ENCODE measurements at places on chromosomes 11 and 22.

DNA sequence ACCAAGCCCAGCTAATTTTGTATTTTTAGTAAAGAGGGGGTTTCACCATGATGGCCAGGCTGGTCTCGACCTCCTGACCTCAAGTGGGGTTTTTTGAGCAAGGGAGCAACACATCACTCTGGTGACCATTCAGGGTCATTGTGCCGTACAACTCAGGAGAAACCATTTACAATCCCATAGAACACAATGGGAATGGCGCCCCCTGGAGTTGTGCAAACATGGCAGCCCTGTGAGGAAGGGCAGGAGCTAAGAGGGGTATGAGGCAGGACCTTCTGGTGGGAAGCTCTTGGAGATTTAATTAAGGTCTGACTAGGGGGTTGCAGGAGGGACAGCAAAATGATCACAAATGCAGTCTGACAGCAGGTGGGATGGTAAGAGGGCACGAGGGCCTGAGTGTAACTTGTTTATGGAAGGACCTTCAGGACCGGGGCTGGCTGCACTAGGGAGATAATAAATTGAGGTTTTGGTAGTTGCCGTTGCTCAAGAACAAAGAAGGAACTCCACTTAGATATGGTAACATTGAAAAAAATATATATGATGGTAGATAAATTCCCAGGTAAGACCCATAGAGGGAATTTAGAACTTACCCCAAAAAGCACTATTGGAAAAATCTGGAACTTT is 9.1 kb upstream of the CSF2RB start:
- DNase-seq = no peak

- DNase-seq = no peak
These were observed 13.1 kb upstream of the OR6T1 start for GRCh38 chr11:123956752-123957151.

DNA sequence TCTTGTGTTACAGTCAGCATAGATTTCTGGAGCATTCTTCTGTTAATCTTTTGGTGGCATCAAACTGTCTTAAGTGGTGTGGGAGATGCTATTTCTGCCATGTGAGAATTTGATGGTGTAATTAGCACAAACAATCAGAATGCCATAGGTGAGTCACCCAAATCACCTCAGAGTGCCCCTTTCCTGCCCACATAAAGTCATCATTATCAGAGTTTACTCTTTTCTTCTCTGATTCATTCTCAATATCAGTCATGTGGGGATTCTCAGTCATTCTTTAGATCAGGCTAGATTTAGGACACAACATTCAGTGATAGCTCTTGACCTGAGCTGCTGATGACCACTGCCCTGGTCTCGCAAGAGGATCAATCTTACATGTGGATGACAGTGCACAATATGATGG is 23.7 kb upstream of the MS4A6A start:
- no peak for DNase-seq

DNA sequence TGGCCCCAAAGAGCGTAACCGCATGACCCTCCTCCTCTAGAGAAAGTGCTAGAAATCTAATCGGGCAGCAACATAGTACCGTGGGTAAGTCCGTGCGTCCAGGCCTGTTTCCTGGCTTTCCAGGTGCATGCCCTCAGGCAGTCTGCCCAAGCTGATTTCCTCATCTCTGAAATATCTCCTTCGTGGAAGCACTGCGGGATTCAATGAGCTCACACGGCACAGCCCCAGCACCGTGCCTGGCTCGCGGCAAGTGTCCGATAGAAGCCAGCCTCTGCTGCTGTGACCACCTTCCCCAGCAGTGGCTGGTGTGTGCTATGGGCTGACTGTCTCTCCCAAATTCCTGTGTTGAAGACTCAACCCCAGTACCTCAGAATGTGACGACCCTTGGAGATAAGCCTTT is 20.7 kb downstream of the RPUSD4 start:
- no peak for DNase-seq

DNA sequence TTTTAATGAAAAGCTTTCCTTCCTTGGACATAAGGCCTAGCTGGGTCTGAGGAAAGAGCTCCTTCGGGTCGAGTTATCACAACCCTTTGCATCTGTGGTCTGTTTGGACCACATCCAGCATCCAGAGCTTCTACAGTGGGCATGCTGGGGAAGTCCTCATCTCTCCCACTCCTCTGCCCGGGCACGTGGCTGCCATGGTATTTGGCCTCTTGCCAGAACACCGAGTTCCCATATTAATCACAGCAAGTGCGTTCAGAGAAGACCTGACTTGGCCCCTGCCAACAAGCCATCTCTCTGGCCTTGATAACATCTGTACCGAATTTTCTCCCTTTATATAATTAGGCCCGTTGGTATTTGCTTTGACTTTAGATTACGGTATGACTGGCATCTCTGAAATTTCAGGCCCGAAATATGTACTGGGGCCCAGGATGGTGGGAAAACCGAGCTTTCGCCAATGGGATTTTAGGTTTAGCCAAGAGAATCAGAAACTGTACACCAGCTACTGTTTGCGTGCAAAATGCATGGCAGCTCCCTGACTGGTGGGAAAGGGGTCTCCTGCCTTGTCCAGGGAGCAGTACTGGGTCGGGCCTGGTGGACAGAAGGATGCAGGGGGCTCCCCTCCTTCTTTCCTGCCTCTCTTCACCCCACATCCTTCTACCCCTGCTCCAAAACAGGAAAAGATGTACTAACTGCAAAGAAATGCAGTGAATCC is 90.0 kb downstream of the MICAL2 start:
- peak; percentile 68 for DNase-seq

- DNase-seq = no peak
These were observed 16.4 kb upstream of the SCGB1A1 start for GRCh38 chr11:62402226-62402959.

GRCh38 chr22:43543522-43544288 is 131.9 kb downstream of the MPPED1 start:
- no peak for DNase-seq

- DNase-seq = no peak
These were observed 4.7 kb downstream of the CD5 start for GRCh38 chr11:61106894-61107470.

DNA sequence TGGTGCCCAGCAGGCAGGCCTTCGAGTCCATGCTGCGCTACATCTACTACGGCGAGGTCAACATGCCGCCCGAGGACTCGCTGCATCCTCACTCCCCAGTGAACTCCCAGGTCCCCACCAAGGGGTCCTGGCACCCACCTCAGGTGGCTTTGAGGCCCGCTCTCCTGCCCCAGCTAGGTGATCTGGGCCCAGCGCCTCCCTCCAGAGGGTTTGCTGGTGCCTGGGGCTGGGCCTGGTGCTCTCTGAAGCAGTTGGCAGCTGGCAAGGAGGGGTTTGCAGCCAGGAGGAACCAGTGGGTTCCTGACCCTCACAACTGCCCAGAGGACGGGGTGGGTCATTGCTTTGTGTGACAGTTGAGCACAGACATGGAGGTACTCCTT is 5.9 kb downstream of the THAP7 start:
- DNase-seq = no peak

DNA sequence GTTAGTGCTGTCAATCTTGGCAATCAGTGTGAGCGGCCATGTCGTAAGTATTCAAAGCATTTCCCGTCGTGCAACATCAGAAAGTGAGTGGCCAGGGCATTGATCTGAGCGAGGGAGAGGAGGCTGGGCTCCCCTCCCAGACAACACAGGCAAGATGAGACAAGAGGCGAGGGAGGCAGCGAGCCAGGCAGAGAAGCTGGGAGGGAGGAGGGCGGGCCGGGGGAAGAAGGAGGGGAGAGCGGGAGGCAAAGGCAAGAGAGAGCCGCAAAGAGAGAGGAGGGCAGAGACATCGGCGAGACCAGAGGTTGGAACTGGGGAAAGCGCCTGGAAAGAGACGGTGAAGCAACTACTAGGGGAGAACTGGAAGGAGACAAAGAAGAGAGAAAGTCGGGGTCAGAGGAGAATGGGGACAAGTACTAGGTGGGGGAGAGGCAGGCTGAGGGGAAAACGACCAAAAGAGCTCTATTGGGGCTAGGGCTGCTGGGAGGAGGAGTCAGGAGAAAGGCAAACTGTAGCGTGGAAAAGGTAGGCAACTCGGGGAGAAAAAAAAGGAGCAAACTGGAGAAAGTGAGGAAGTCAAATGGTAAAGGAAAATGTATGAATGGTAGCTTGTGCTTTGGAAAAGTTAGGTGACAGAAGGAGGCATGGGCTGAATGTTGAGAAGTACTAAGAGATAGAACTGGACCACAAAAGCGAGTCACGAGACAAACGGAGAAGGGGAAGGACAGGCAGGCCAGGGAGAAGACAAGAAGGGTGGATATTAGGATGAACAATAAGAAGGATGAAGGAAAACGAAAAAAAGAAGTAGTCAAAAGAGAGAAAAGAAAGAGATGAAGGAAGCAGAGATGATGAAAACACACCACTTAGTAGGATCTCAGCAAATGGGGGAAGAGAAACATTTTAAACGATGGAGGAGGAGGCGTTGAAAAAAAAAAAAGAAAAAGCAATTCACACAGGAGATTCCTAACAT is 130.5 kb upstream of the C11orf58 start:
- DNase-seq = no peak

DNA sequence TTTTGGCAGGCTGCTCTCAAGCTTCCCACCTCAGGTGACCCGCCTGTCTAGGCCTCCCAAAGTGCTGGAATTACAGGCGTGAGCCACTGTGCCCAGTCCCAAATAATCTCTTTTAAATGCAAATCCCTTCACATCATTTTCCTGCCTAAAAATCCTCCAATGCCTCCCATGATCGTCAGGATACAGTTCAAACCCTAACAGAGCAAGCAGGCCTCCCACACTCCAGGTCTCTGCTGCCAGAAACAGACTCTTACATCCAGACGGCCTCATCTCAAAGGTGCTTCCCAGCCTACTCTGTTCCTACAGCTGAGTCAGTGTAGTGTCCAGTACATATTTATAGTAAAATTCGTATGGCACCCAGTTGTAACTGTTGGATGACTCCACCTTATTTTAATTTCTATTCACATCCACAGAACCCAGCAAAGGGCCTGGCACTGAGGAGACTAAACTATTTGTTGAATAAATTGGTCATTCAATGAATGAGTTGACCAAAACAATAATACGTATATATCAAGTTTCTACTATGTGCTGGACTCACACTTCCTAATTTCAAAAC is 8.2 kb downstream of the SIRT3 start:
- DNase-seq = no peak

DNA sequence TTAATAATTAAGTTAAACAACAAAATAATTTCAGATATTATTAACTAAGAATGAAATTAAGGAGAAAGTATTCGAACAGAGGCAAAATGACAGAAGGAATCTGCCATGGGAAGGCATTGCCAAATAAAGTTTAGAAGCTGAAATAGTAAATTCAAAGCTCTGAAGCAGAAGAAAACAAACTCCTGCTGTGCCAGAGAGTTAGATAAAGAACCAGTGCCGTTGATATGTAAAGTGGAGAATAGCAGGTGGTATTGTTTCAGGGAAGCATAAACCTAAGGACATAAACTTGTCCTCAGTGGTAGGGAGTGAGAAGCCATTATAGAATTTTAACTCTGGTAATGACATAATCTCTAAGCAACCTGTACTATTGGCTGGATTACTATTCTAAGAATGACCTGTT is 2.7 kb upstream of the HBG2 start:
- DNase-seq = no peak

- peak; percentile 83 for DNase-seq
These were observed 63.4 kb downstream of the FLI1 start for GRCh38 chr11:128757235-128757711.

DNA sequence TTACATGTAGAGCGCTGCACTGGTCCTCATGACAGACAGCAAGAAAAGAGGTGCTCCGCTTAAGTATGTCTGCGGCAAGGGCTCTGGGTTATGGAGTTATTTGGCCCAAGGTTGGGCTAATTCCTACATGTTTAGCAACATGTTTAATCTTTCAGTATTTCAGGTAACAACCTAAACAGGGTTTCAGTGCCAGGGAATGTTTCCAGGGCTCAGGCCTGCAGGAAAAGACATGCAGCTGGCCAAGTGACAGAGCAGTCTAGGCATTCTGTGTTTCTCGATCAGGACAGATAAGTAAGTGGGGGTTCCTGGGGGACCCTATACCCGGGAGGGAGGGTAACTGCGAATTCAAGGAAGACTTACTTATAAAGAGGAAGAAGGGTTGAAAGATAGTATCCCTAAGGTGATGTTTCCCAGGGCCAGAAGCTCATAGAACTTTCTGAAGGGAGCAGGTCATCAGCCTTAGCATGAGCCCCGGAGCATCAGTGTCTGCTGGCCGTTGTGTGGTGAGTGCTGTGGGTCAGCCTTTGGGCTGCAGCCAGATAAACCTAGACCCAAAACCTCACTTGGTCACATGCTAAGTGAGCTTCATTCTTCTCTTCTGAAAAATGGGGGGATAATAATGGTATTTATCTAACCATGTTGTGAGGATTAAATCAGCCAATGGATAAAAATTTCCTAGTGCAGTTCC is 18.4 kb downstream of the KCNJ5 start:
- no peak for DNase-seq

- DNase-seq = no peak
These were observed 14.1 kb downstream of the SYN3 start for GRCh38 chr22:33044112-33044511.

GRCh38 chr11:396511-396947 is 2.5 kb downstream of the PKP3 start:
- peak; percentile 33 for DNase-seq

- peak; percentile 17 for DNase-seq
These were observed 263.5 kb upstream of the CCDC179 start for GRCh38 chr11:23123753-23124152.

GRCh38 chr11:31956310-31956709 is 134.6 kb upstream of the RCN1 start:
- no peak for DNase-seq

DNA sequence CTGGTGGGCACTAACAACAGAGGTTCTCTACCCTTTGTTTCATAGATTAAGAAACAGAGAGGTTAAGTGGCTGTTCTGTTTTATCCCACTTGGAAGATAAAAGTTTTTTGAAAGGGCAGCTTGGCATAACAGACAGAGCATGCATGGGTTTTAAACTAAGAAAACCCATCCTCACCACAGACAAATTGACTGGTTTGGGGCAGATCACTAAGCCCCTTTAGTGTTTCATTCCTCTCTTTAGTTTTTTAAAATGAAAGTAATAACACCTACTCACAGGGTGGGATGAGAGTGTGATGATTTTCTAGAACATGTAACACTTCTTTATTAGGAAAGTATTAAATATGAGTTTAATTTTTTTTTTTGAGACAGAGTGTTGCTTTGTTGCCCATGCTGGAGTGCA is 12.3 kb upstream of the RRAS2 start:
- no peak for DNase-seq

DNA sequence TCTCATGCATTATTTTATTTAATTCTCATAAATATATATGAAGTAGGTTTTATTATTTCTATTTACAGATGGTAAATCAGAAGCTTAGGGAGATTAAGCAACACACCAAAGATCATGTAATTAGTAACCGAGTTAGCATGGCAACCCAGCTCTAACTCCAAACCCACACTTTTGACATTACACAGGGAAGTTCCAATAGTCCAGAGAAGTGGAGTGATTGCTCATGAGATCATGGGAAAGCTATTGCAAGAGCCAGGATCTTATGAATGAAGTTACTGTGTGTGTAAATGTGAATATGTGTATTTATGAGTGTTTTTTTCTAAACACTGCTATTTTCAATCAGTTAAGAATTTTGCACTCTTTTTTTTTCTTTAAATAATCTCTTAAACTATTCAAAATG is 225.8 kb upstream of the KIRREL3 start:
- DNase-seq = no peak

Measured in lung microvascular endothelial cell (primary cell).